Anterior cingulate cortex (tissue), 58 donors: ENCODE measurements at places on chromosomes 3 and 15.

DNA sequence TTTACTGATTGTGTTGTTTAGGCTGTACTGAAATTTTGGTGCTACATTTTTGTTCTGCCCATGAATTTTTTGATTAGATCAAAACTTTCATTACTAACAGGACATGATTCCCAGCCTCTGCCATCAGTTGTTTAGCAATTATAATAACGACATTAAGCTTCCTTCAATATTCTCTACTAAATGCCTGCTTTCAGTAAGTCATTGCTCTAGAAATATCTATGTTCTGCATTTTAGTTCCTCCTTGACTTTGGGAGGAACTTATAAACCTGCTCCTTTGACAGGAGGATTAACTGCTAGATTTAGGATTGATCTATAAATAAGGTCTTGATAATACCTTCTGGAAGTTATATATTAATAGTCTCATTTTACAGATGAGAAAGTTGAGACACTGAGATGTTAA is 269.1 kb downstream of the RAP2B start:
- no peak for DNase-seq

DNA sequence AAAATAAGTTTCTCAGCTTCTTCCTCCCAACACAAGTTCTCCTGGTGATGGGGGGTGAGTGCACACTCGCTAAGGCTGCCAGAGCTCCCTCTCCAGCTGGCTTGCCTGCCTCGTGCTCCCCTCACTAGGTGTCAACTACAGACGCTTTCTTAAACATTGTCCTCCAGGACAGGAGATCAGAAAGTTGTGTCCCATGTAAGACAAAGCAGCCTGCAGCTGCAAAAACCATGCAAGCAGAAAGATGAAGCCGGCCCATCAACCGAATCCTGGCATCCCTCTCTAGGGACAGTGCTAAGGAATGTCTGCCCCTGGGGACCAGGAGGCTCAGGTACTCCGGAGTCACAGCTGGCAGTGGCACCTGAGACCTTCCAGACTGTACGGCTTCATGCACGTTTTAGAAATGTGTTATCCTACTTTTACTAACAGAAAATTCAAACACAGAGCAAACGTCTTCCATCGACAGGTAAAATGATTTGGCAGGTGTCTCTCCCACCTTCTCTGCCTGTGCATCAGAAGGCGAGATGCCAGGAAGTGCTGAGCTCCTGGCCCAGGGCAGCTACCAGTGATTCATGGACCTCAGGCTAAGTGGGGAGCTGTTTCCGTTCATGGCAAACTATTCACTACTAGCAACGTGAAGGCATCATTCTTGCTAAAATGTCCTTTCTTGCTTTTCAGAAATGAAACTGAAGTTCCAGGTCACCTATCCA is 246.1 kb downstream of the ADAMTS17 start:
- no peak for DNase-seq

DNA sequence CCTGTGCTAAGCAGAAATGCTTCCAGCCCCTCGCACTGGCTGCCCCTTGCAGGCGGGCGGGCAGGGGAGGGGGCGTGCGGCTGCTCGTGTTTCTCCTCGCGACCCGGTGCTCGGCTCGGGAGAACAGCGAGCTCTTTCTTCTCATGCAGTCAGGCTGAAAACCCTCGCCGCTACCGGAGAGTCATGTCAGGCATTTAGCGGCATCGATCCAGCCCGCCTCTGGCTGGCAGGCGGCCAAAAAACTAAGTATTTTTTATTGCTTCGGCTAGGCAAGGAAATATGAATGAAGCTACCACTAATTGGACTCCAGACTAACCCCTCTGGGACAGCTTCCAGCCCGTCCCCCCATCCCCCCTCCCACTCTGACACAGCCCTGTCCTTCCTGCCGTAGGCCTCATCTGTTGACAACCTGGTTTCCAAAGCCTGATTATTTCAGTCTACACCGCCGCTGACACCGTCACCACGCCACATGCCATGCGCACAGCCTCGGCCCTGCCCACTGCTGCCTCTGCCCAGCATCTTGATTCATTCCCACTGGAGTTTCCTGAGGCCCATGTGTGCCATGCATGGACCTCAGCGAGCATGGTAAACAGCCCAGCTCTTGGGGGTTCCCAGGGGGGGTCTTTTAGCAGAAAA is 35.3 kb downstream of the TLE3 start:
- DNase-seq, result peak; percentile 74

- no peak for DNase-seq
These were observed 580.5 kb downstream of the NSUN3 start for GRCh38 chr3:94643400-94643799.

GRCh38 chr3:196694202-196694638 is 17.8 kb downstream of the CEP19 start:
- no peak for DNase-seq

DNA sequence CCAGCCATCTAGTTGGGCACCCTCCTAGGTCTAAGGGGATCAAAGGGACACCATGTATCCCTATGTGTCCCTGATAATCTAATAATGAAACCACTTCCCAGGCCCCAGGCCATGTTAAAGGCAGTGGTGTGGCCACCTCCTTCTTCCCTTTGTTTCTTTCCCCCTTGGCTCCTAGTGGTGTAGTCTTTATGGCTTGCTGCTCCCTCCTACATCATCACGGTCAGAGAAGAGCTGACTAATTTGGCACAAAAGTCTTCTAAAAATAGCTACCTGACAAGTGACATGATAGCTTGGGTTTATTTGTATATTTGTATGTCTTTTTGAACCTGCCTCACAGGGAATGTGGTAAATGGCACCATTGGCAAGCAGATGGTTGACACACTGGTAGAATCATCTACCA is 131.0 kb upstream of the CHRM5 start:
- DNase-seq, result no peak

DNA sequence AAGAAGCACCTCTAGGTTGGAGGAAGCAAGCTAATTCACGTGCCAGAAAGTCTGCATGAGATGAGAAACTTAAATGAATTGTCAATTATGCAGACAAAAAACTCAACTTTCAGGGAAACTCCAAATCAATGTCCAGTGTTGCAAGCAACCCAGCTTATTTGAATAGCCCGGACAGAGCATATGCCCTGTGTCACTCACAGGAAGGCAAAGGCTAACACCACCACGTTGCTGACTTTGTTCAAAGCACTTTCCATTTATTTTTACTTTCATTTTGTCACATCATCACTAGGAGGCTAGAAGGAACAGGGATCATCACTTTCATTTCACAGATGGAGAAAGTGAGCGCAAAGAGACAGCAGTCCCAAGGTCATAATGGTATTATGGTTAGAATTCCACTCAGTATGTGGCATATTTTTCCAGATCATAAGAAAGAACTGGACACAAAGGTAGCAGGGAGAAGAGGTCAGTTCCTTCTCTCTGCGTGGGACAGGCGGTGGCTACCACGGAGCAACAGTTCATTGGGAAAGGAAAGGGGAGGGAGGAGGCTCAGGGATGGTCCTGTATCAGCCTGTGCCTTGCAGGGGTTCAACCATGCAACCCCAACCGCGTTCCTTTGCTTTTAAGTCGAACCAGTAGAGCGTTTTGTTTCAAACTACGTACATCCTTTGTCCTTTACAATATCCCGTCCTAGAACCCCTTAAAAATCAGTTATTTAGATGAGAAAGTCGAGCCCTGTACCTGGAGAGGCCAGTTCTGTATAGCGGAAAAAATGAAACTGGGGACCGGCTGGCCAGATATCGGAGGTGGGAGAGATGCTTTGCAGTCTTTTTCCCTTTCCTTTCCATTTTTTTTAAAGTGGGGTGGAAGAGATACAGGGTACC is 1.1 kb downstream of the HEG1 start:
- DNase-seq, result no peak

DNA sequence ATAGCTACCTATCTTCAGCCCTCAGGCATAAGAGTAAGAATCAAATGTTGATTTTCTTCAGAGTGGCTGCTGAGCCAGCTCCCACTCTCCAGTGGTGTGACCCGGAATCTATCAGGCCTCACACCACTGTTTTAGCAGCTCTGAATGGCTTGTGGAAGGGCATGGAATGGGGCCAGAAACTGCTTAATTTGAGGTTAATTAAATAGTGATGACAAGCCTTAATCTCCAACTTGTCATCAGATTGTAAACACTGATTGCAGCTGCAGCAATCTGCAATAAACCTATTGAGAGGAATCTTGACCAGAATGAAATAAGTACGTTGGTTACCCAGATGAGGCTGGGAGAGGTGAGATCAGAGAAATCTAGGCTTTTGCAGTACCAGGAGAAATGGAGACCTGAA is 317.4 kb downstream of the FHIT start:
- DNase-seq, result no peak
